ENCODE measurements at places on chromosomes 12 and 14.
A peak's percentile ranks its signal among the peaks of the same experiment; 100 is the strongest.

GRCh38 chr12:13961971-13962370 lies 19.4 kb downstream of the GRIN2B start:
- DNase-seq = no peak

GRCh38 chr12:55996201-55996714 lies 818 bp upstream of the SUOX start:
- peak; percentile 40 for DNase-seq

DNA sequence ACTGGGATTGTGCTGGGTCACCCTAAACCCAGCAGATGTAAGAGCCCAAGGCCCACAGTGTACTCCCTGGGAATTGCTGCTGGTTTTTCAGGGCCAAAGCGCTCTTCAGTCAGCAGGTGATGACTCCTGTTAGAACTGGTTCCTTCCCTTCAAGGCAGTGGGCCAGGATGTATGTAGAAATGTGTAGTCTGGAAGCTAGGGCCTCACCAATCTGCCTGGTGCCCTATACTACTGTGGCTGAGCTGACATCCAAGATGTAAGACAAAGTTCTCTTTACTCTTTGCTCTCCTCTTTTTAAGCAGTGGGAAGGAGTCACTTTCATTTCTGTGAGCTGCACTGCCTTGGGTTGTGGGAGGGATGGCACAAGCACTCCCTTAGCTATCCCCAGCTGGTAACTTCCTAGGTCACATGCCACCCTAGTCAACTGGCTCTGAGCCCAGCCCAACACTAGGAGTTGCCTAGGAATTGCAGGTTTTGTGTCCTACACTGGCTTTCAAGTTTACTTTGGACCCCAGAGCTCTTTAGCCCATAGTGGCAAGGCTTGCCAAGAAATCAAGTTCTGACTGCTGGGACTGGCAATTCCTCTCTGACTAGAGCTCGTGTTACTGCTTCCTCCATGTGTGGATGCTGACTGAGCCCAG lies 249.2 kb downstream of the C12orf50 start:
- no peak for DNase-seq

- no peak for DNase-seq
Measured at GRCh38 chr12:64044191-64044590, 177.9 kb downstream of the KICS2 start.

DNA sequence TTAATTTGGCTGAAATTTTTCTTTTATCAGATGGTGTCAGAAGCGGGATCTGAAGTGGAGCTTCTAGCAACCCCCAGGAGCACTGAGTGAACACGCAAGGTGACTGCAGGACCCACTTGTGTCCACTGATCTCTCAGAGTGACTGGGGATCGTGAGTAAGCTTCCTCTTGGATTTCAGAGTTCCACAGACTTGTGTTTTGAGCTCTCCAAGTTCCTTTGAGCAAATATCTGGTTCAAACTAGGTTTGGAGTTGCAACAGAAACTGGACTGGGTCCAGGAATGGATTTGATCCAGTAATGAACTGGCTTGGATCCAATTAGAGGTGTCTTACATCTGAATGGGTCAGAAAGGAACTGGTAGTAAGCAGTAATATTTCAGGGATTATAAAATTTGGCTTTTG lies 24.7 kb upstream of the B4GALNT1 start:
- DNase-seq = no peak

- DNase-seq = no peak
Measured at GRCh38 chr14:79009286-79009685, 839.1 kb downstream of the NRXN3 start.

- DNase-seq = no peak
Measured at GRCh38 chr12:49948866-49949845, 1.4 kb upstream of the AQP2 start.

DNA sequence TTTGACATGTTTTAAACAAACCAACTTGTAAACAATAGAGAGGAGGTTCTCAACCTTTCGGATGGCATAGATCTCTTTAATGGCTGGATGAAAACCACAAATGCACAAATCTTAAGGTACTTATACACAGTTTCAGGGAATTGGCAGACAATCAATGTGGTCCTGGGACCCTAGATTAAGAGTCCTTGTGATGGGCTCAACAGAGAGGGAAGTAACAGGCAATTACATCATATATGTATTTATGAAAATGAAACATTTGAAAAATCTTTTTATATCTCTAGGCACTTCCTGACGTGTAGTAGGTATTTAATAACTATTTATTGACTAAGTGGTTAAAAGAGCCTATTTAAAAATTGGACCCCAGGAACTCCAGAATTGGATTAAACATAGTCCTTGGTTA lies 897 bp downstream of the ACTR10 start:
- no peak for DNase-seq

DNA sequence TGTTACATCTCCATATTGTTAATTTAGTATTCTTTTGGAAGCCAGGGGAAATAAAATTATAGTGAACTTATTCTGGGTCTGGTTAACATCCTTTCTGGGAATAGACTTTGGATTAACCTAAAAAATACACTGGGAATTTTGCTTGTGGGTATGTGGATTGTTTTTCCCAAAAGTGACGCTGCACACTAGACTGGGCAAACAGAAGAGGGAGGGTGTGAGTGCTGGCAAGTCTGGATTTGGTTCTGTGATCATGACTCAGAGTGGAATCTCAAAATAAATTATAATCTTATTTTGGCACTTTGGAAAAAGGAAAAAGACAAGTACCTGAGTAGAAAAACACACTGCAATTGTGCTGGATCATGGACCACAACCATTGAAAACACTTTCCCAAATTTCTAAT lies 15.2 kb upstream of the LUM start:
- no peak for DNase-seq

GRCh38 chr14:33029511-33029910 lies 90.8 kb downstream of the NPAS3 start:
- no peak for DNase-seq

DNA sequence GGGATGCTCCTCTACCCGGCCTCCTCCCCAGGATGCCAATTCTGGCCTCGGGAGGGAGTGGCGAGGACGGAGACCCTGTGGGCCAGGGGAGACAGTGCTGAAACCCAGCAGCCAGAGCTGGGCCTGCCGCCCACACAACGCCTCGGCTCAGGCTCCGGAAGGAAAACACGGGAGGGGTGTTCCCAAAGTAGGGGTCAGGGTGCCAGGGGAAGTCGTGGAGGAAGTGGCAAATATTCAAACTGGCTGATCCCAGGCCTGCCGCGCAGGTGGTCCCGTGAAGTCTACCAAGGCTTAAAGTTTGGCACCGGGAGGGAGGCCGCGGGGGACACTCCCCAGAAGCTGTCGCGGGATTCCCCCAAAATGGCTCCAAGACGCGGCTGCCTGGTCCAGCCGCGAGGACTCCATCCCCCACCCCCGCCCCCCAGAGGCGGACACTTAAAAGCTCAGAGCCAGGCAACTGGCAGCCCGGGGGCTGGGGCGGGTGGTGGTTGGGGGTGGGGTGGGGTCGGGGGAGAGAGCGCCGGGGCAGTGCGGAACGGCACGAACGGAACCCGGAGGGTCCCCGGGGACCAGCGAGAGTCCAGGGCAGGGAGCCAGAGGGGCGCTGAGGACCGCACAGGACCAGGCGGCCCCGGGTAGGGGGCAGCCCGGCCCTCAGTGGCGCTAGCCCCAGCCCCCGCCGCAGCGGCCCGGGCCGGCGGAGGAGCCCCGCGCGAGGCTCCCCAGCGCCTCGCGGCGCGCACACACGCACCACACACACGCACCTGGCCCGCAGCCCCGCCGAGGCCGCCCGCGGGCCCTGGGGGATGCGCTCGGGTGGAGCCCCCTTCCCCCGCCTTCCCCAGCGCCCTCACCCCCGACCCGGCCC lies 20.0 kb downstream of the BEGAIN start:
- no peak for DNase-seq

- no peak for DNase-seq
Measured at GRCh38 chr12:129696405-129696804, 207.4 kb downstream of the TMEM132D start.

- DNase-seq = no peak
Measured at GRCh38 chr12:49440035-49440434, 72.8 kb downstream of the SPATS2 start.

DNA sequence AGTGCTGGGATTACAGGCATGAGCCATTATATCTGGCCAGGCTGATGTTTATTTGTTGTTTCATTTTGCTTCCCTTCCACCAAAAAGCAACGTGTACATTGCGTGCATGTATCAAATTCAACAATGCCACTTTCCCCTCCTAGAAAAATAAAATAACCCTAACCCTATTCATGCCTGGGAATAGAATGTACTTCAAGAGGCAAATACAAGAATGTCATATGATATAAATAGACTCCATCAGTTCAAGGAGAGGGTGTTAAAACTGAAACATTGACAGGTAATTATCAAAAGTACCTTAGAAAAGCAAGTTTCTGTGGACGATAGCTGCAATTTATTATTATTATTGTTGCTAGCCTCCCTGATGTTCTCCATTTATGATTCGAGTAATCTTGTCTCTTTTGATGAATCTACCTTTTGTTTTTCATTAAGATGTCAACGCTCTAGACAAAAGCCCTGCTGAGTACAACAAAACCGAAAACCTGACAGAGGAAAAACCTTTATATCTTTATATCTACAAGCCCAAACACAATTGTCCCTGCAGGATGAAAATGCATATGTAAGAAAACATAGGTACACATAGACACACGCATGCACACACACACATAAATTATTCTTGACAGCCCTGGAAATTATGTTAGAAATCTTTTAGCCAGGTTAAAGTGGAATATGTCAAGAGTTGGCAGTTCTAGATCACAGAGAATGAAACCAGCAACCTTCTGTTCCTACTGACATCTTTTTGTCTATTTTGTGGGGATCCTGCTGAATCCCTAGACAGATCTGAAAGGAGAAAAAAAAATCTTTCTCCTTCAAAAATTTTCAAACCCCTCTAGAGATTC lies 98.9 kb downstream of the BTG1 start:
- no peak for DNase-seq

DNA sequence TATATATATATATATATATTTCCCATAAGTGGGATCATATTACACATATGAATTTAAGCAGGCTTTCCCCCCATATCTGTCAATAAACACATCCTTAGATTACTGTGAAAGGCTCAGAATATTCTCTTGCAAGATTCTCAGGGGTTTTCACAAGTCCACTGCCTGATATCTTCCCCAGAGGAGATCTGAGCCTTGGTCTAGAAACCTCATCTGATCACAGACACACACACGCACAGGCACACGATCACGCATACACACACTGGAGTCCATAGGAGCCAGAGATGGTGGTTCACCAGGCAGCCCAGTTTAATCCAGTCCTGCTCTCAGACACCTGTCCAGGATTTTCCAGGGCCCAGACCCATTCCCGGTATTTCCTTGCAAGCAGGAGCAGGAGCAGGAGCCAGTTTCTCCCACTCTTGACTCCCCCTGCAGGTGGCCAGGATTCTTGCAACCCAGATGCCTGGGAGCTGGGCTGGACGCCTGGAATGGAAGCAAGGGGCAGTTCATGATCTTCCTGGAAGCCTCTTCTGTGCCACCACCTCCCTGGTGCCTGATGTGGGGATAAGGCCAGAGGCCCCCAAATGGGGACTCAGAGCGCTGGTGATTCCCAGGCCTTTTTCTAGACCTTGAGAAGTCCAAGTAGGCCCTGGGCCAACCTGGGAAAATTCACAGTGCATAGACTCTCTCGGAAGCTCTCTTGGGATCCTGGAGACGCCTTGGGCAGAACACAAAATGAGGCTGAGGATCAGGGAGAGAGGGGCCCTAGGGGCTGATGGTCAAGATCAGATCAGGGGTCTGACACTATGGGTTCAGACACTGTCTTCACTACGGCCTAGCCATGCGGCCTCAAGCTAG lies 16.5 kb upstream of the KRT78 start:
- DNase-seq = peak; percentile 55

GRCh38 chr12:63668028-63668799 lies at the start of gene DPY19L2:
DPY19L2 (minus strand) TSS chr12:63668493; CDS start chr12:63668393, 100 bp downstream.
- DNase-seq = peak; percentile 87

- peak; percentile 57 for DNase-seq
Measured at GRCh38 chr14:77027538-77028383, 747 bp downstream of the IRF2BPL start.

- DNase-seq = no peak
Measured at GRCh38 chr14:78182722-78183121, 12.5 kb downstream of the NRXN3 start.

GRCh38 chr14:90319173-90319572 lies 12.6 kb downstream of the NRDE2 start:
- DNase-seq = no peak

DNA sequence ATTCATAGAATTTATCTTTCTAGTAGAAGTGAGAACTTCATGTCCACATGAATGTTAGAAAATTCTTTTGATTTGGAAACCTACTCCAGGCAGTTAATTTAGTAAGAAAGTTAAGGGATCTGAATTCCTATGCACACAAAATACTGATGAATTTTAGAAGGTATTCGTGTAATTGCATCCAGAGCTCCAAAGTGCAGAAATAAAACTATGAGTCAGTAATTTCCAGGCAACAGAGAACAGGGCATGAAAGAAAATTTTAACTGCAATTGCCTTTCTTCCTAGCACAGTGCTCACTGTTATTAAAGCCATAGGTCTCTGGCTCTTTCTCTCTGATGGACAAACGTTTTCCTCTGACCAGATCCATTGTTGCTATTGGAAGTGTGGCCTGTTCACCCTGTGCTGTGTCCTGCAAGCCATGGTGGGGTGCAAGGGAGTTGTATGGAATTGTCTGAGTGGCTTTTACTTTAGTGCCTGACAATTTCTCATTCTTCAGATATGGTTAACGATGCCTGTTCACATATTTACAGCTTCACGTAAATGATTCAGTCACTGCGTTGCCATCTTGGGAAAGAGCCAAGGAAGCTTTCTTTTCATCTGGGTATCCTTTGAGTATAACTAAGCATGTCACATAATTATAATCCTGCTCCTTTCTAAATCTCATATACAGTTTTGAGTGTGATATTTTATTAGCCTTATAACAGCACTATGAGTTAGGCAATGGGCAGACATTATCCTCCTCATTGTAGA lies 145.1 kb downstream of the ACSS3 start:
- DNase-seq = no peak

DNA sequence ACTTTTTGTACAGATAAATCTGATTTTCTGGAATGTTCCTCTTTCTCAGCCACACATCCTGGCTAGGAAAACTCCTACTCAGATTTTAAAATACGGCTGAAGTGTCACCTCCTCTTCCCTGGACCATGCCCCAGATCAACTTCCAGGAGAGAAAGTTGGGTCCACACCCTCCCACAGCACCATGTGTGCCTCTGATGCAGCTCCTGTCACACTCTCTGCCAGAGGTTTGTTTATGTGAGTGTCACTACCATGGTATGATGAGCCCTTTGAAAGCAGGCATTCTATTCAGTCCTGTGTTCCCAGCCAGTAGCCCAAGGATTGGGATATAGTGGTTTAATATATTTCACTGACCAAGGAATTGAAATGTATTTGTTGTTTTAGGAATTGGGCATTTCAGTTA lies 287.2 kb upstream of the ATP2B1 start:
- no peak for DNase-seq

GRCh38 chr14:68840454-68840853 lies 47.6 kb upstream of the ZFP36L1 start:
- no peak for DNase-seq

DNA sequence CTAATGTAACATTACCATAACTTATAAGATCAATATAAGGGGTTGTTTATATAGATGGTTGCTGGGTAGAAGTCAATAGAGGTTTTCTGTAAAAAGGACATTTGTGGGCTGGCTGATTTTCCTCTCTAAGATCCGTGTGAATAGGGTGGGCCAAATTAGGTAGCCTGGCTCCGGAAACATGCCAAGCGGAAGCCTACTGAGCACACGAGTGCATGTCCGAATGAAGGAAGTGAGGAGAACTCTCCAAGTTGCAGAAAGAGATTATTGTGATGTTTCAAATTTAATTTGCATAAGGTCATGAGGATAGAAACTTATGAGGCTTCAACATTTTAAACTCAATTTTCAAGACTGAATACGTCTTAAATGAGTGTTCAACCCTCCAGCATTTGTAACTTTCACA lies 356.7 kb downstream of the SNAPC1 start:
- no peak for DNase-seq

- DNase-seq = no peak
Measured at GRCh38 chr12:19074700-19075099, 54.8 kb upstream of the PLEKHA5 start.

Measured in NCI-H187 (cell line).